Activated CD4-positive, alpha-beta T cell treated with anti-CD3 and anti-CD28 coated beads for 48 hours (primary cell): ENCODE measurements at places on chromosomes 1 and 21.

DNA sequence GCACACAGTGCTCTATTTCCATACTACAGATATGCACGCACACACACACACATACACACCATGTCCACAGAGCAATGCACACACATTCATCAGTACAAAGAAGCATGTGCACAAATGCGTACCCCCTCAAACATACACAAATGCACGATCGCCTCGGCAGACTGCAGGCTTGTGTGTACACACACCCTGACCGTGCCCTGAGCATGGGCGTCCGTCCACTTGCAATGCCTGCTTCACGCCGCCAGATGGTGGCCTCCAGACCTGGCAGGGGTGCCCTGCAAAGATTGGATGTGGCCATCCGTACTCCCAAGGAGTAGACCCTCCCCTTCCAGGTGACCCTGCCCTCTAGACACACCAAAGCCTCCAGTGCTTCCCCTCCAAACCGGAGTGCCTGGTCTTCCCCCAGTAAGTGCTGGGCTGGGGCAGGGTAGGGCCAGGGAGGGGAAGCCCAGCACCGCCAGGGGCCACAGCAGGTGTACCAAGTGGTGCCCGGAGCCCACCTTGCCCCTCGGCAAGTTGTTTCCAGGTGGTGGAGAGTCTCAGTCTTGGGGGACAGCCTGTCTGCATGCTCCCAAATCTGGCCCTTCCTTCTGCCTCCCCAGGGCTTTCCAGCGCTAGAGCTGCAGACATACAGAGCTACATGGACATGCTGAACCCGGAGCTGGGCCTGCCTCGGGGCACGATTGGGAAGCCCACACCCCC is 20.6 kb downstream of the ESPN start:
- peak; percentile 62 for DNase-seq

DNA sequence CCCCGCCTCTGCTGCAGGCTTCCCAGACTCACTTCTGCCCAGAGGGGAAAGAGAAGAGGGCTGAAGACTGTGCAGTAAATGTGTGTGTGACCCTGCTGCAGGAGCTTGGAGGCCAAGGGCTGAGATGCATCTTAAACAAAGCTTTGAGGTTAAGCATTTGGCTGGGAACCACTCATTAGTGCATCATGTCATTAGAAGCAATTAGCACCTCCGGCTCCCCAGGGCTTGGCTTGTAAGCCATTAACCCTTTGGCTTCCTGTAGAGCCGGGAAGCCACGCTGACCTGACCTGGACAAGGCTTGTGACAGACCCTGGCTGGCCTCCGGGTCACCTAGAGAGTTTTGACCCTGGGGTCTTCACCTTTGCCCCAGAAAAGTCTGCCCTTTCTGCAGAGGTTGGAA is 77.0 kb downstream of the CSMD2 start:
- DNase-seq: no peak

DNA sequence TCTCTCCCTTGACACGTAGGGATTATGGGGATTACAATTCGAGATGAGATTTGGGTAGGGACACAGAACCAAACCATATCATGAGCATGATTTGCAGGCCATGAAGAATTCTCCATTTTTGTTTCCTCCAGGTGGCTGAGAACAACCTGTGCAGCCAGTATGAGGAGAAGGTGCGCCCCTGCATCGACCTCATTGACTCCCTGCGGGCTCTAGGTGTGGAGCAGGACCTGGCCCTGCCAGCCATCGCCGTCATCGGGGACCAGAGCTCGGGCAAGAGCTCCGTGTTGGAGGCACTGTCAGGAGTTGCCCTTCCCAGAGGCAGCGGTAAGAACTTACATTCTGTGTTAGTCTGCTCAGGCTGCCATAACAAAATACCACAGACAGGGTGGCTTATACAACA is 9.7 kb downstream of the MX1 start:
- DNase-seq: no peak

GRCh38 chr1:155192346-155193274 is 15.1 kb downstream of the THBS3 start:
- peak; percentile 65 for DNase-seq

GRCh38 chr1:237851210-237851845 is 39.4 kb downstream of the ZP4 start:
- DNase-seq: peak; percentile 50

DNA sequence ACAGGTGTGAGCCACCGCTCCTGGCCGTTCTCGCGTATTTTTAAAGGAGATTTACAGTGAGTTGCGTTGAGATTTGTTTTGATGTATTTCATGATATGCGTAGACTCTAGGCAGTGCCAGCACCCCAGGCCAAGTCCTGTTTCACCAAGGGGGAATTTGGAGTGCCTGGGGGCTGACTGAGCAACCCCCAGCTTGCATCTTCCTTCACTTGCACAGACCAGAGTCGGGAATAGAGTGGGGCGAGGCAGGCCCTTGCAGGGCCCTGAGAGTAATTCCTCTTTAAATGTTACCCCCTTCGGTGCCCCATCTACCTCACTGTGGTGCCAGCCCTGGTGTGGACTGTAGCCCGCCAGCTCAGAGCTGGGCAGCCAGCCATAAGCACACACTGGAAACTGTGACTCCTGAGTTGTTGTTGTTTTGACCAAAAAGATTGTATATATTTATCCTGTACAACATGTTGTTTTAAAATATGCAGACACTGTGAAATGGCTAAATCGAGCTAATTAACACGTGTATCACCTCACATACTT is 269.5 kb downstream of the NPHP4 start:
- no peak for DNase-seq

- DNase-seq: no peak
Measured at GRCh38 chr21:39336457-39337008, 12.4 kb downstream of the HMGN1 start.

DNA sequence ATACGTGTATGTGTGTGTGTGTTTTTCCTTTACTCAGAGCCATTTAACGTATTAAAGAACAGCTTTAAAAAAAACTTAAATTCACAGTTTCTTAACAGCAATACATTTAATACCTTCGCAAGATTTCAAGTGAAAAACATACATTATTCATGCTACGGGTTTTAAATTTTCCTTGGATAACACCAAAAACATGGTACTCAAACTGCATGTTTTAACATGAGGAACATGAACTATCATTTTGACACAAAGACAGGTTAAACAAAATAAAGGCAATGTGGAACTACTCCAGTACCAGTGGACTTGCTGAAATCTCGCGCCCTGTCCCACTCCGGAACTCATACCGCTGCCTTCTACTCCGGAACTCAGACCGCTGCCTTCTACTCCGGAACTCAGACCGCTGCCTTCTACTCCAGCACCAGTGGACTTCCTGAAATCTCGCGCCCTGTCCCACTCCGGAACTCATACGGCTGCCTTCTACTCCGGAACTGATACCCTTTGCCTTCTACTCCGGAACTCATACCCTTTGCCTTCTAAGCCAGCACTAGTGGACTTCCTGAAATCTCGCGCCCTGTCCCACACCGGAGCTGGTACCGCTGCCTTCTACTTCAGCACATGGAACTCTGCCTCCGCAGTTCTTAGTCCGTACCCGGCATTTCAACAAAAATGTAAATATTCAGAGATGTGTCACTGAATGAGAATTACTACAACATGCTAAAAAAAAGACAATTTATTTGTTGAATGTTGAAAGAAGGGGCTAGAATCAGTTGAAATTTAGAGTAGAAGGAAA is 148.6 kb downstream of the NCAM2 start:
- no peak for DNase-seq

DNA sequence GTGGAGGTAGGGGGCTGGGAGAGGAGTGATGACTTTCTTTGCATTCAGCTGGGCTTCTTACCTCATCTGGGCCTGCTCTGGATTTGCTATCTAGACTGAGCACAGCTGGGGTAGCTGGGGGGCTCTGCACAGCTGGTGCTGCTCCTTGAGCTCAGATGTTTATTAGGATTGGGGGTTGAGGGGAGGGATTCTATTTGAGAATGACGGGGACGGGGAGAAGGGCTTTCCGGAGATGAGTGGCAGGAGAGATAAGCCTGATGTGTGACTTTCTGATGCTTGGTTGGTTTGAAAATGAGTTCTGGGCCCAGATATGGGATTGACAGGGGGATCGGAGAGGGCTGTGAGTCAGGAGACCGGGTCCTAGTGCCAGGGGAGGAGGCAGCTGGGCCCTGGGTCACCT is 146.1 kb upstream of the CSF3R start:
- no peak for DNase-seq

GRCh38 chr1:6106321-6106731 is 60.6 kb downstream of the KCNAB2 start:
- no peak for DNase-seq

DNA sequence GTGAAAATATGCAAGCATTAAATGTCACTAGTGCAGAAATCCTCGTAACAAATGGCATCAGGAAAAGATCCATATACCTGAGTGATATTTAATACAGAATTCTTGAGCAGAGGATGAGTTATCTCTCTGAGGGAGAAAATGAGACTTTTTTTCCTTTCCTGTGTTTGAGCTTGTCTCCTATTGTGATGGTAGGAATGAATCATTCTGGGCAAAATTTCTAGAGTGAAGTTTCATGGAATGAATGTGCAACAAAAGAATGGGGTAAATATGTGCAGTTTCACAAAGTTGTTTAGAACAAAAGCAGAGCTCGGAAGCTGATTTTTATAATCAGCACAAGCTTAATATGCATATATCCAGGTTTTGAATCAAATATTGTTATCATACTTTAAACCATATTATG is 4.6 kb downstream of the CTPS1 start:
- no peak for DNase-seq

GRCh38 chr1:60841116-60842046 is 241.0 kb upstream of the NFIA start:
- DNase-seq: no peak

- no peak for DNase-seq
Measured at GRCh38 chr1:3359351-3359750, 95.1 kb upstream of the ARHGEF16 start.

GRCh38 chr1:192809307-192810252 is 741 bp downstream of the RGS2 start:
- DNase-seq: peak; percentile 66

DNA sequence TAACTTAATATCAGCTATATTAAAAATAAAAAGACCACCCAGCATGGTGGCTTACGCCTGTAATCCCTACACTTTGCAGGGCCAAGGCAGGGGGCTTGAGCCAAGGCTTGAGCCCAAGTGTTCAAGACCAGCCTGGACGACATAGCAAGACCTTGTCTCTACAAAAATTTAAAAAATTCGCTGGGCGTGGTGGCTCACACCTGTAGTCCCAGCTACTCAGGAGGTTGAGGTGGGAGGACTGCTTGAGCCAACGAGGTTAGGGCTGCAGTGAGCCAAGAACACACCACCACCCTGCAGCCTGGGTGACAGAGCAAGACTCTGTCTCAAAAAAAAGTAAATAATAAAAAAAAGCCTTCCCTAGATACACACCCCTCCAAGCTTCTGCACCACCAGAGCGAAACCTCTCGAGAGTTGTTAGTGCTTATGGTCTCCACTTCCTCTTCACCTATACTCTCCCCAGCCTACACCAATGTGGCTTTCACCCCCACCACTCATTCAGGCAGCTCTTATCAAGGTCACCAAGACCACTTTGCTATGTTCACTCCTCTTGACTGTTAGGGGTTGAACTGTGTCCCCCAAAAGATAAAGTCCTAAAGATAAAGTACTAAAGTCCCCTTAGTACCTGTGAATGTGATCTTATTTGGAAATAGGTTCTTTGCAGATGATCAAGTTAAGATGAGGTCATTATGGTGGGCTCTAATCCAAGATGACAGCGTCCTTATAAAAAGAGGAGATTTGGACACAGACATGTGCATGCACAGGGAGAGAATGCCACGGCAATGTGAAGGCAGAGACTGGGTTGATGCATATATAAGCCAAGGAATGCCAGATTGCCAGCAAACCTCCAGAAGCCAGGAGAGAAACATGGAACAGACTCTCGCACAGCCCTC is 6.8 kb upstream of the PPP1R15B start:
- DNase-seq: no peak

DNA sequence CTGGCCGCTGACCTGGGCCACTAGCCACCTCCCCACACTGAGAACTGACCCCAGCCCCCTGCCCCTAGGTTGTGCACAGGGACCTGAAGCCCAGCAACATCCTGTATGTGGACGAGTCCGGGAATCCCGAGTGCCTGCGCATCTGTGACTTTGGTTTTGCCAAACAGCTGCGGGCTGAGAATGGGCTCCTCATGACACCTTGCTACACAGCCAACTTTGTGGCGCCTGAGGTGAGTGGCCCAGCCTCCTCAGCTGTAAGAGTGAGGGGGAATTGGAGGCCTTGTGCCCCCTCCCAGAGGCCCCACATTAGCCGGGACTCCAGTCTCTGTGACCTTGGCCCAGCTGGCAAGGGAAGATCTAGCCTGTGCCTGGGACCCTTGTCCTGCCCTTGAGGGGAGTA is 41.8 kb downstream of the RPS6KA1 start:
- no peak for DNase-seq

GRCh38 chr1:35451125-35451528 is 106.1 kb downstream of the KIAA0319L start:
- peak; percentile 86 for DNase-seq

DNA sequence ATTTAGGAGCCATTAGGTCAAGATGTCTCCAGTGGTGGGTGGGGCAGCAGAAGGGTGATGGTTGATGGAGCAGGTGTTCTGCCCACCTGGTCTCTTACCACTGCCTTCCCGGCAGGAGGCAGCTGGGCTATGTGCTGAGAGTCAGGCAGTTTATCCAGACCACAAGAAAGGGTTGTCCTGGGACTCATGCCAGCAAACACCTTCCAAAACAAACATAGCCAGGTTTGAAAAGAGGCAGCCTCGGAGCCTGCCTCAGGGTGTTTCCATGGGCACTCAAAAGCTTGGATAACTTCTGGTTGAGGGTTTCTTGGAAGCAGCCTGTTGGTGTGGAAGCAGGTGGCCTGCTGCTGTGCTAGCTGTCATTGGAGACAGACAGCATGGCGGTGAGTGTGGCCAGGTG is 187.2 kb downstream of the PCP4 start:
- no peak for DNase-seq

- DNase-seq: no peak
Measured at GRCh38 chr1:19363536-19364152, 51.5 kb downstream of the SLC66A1 start.

DNA sequence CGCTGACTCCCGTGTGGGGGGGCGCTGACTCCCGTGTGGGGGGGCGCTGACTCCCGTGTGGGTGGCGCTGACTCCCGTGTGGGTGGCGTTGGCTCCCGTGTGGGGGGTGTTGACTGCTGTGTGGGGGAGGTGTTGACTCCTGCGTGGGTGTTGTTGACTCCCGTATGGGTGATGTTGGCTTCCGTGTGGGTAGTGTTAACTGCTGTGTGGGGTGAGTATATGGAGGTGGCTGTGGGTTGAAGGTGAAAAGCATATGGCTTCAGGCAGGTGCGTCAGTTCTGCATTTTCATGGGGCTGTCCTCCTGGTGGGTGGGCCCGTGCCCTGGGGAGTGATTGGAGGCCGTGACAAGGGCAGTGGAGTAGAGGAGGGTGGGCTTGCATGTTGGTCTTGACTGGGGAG is 7.9 kb downstream of the PLCH2 start:
- DNase-seq: no peak

DNA sequence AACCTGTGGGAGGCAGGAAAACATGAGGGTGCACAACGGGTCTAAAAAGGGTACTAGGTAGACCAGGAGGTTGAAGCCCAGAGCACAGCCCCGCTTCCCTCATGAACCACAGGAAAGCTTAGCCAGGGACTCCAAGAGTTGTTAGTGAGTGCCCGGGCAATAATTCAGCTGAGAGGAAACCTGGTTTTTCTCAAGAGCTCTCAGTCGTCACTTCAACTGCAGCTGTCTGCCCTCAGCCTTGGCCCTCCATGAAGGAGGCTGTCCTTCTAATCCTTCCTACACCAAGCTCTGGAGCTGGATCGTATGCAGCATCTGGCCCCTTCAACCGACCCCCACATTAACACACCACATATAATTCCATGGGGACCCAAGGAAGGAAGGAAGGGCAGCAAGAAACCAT is 77.0 kb upstream of the BACE2 start:
- no peak for DNase-seq

- no peak for DNase-seq
Measured at GRCh38 chr1:78996791-78997190, 9.7 kb downstream of the ADGRL4 start.

- DNase-seq: no peak
Measured at GRCh38 chr1:56811331-56811730, 7.9 kb downstream of the FYB2 start.
